Stimulated activated naive CD8-positive, alpha-beta T cell treated with anti-CD3 and anti-CD28 coated beads, Interleukin-15, Interleukin-2, amounts not matched to agents 100 U/mL and 50 U/mL, for 24 hours (primary cell): ENCODE measurements at places on chromosomes 11 and 22.

GRCh38 chr11:12523180-12523924, 146.0 kb downstream of the PARVA start:
- DNase-seq: no peak

DNA sequence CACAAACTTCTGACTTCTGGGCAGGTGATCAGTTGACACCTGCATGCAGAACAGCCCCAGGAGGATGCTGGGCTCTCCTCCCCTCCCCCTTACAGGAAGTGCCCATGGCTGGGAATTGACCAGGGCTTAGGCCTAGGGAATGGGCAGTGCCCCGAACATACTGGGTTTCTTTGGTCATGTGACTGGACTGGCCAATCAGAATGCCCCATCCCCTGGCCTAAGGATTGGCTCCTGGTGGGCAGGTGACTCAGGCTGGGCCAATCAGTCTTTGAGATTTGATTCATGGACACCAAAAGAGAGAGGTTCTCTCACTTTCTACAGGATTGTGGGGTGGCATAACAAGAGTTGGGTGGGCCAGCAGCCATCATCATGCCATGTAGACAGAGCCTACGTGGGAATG, 37.1 kb downstream of the MCM5 start:
- peak; percentile 23 for DNase-seq

- DNase-seq: no peak
Observed at GRCh38 chr11:19770277-19770676, 57.6 kb downstream of the NAV2 start.

GRCh38 chr11:103086461-103086860, 5.5 kb downstream of the DCUN1D5 start:
- no peak for DNase-seq

- DNase-seq: no peak
Observed at GRCh38 chr22:28112190-28112544, 193.1 kb upstream of the PITPNB start.

DNA sequence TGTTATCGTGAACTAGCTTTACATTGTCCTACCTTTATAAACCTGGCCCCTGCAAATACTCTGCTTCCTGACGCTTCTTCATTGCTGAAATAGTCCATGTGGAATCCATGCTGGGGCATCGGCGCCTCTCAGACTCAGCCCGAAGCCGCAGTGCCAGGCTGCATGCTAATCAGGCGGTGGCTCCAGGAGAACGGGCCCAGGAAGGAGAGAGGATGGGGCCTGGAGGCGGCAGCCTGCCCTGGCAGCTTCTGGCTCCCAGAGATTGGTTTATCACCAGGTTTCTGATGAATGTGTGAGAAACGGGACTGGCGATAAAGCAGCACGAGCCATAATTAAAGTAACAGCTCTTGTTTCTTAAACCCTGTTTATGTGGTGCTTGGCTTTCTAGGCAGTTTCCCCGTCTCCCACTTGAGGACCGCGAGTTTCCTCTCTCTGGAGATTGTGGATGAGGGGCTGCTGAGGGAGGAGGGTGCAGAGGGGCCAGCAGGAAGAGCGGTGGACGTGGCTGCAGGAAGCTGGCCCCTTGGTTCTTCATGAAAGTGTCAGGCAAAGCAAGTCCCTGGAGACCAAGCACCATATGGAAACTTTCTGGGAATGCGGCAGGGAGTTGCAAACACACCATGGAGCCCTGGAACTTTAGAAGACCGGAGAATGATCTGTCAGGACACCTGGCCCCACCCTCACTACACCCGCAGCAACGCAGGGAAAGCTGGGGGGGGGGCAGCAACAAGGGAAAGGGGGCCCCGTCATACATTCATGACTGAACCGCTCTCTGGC, 93.4 kb downstream of the NTM start:
- DNase-seq: no peak
